ENCODE measurements at places on chromosomes 12 and 14.

DNA sequence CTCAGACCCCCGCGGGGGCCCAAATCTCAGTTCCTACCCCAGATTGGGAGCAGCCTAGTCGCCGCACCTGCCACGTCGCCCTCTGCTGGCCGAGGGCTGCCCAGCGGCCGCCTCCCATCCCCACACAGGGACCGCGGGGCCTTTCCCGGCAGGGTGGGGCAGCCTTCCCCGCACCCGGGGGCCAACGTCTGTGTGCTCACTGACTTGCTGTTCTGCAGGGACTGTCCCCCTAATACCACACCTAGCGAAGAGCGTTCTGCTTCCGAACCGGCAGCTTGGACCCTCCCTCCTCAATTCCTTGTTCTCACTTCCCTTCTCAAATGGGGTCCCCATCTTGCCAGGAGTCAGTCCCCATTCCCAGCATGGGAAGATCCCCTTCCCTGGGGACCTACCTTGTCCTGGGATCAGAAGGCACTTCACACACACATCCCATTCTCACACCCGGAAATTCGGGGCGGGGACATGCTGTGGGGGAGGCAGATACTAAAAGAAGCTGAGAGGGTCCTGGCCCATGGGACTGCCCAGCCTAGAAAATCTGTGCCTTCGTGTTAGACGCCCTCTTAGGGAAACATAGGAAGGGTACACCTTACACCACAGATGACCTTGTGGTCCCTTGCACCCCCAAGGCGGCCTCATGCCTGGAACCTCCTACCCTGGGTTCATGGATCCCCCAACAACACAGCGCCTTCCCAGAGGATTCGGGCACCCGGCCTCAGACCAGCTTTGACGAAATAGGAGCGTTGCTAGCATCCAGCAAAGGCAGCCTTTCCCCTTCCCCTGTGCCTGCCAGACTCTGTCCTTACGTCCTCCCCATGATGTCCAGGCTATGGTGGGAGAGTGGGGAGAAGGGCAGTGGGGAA, 16.4 kb downstream of the ACVRL1 start:
- DNase-seq: peak; percentile 20

- no peak for DNase-seq
Observed at GRCh38 chr14:97931273-97931672, 1134.1 kb downstream of the VRK1 start.

- no peak for DNase-seq
Observed at GRCh38 chr14:26400373-26400772, 197.5 kb downstream of the NOVA1 start.

- no peak for DNase-seq
Observed at GRCh38 chr12:62732861-62733427, 202.0 kb downstream of the PPM1H start.

- DNase-seq: no peak
Observed at GRCh38 chr14:79598339-79598738, 613.0 kb downstream of the DIO2 start.

Measured in activated CD4-positive, CD25-positive, alpha-beta regulatory T cell (primary cell).